Stimulated activated CD4-positive, alpha-beta T cell treated with anti-CD3 and anti-CD28 coated beads, TNF-alpha, amount 100 ng/mL, for 24 hours (primary cell): ENCODE measurements at places on chromosomes 1 and 21.

- DNase-seq = no peak
Observed at GRCh38 chr1:2106659-2107405, 56.6 kb downstream of the PRKCZ start.

DNA sequence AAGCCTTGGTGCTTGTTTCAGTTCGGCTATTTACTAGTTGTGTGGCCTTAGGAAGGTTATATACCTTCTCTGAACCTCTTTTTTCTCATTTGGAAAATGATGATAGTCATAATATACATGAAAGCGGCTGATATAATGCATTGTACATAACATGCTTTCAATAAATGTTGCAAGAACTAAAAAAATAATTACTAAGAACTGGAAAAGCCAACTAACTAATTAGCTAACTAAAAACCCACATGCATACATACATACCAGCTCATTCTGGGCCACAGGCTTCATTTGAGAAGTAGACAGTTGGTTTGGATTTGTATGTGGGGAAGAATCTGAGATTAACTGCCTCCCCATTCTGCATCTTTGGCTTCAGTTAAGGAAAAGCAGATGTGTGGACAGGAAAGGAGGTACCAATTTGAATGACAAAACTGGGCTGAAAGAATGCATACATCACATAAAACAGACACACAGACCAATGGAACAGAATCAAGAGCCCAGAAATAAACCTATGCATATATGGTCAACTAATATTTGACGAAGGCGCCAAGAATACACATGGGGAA, 217.9 kb downstream of the TM2D1 start:
- no peak for DNase-seq

DNA sequence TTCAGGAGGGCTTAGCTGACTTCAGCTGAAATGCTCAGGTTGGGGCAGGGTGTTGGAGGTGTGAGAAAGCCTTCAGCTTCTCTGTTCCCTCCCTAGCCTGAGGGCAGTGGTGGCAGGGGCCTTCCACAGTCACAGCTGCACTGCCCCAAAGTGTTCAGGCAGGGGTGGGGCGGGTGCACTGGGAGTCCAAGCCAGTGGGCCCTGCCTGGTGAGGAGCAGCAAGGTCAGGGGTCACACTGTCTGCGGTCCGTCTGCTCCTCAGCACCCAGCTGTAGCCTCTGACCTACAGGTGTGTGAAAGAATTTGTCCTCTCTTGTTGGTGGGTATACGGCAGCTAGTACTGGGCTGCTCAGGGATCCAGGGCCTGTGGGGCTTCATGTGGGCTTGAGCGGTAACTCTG, 490.4 kb upstream of the NCAM2 start:
- no peak for DNase-seq

DNA sequence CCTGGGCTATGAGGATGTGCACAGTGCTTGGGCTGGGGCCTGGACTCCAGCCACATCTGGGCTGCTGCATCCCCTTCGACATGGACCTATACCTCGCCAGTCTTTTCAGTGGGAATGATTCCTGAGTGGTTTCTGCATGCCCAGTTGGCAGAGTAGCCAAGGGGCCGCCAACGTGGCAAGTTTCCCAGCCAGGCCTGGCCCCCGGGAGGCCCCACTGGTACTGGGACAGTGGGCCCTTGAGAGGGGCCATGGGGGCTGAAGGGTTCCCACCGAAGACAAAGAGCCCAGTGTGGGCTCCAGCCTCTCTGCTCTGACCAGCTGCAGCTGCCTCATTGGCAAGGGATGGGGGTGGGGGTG, 15.4 kb downstream of the RAP1GAP start:
- no peak for DNase-seq

GRCh38 chr21:40043423-40043822, 176.2 kb downstream of the PCP4 start:
- DNase-seq = no peak

DNA sequence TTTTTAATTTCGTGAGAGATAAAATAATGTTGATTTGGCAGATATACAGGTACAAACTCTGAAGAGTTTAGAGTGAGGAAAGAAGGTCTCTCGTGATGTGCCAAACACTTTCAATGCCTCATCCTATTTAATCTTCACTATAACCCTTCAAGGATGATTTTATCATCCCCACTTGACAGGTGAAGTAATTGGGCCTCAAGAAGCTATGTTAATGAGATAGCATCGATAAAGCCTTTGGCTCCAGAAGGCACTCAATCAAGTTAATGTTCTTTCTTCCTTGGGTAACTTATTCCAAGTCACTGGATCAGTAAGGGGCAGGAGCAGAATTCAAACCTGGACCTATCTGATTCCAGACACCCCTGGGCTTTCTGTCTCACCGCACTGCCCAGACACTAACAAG, 7.2 kb downstream of the LMOD1 start:
- no peak for DNase-seq

GRCh38 chr21:28581976-28582375, 410.7 kb downstream of the LTN1 start:
- no peak for DNase-seq

GRCh38 chr1:39671433-39671792, 494 bp downstream of the NT5C1A start:
- no peak for DNase-seq

DNA sequence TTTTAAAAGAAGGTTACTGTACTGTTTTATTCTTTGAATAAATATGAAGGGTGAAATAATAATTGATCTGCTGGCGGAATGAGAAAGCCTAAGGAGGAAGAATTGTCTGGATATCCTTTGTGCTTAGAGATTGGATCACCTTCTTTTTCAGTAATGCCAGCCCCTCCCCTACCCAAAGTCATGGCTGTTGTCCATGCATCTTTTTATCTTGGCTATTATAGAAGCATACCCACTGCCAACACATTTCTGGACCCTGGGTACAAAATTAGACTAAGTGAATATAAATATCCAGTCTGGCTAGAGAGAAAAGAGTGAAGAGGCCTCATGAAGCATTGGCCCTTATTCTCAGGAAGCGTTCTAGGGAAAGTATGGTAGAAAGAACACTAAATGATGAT, 28.1 kb downstream of the AK4 start:
- DNase-seq = no peak

GRCh38 chr1:234533975-234534876, 55.2 kb upstream of the TARBP1 start:
- DNase-seq = no peak

GRCh38 chr1:95368178-95368577, 134.2 kb downstream of the RWDD3 start:
- no peak for DNase-seq

- DNase-seq = no peak
Observed at GRCh38 chr1:196464480-196464941, 143.7 kb downstream of the KCNT2 start.
